CD4-positive, alpha-beta T cell treated with Interleukin-15 for 1 hour (primary cell): ENCODE measurements at places on chromosomes 7 and 10.

DNA sequence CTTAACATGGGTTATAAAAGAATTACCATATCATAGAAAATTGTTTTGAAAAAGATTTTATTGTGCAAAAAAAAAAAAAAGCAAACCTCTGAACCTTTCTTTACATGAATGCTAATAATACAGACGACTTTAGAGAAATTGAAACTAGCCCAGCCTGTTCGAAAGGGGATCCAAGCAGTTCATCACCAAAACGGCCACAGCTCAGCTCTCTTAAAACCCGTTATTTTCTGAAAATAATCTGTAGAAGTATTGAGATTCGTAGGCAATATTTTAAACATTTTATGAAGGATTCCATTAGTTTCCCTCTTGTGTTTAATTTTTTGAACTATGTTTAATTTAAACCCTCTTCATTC, 9.9 kb upstream of the GSAP start:
- no peak for DNase-seq

- no peak for DNase-seq
Observed at GRCh38 chr10:121800831-121801230, 127.0 kb downstream of the ATE1 start.

DNA sequence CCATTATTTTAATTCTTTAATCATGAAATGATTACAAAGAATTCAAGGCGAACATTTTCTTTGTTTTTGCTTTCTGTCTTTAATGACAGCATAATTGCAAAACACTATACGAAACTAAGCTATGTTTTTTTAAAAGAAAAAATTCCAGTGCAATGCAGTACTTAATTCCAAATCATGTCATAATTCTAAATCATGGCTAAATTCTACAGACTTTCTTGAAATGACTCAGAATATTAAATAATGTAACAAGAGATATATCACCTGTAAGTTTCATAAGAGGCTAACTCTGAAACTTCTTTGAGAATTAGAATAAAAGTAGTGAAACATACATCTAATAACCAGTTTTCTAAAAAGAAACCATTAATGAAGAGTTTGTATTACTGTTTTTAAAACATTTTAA, 671.6 kb downstream of the PARD3 start:
- DNase-seq = no peak

- no peak for DNase-seq
Observed at GRCh38 chr7:121081327-121081936, 92.9 kb downstream of the CPED1 start.

DNA sequence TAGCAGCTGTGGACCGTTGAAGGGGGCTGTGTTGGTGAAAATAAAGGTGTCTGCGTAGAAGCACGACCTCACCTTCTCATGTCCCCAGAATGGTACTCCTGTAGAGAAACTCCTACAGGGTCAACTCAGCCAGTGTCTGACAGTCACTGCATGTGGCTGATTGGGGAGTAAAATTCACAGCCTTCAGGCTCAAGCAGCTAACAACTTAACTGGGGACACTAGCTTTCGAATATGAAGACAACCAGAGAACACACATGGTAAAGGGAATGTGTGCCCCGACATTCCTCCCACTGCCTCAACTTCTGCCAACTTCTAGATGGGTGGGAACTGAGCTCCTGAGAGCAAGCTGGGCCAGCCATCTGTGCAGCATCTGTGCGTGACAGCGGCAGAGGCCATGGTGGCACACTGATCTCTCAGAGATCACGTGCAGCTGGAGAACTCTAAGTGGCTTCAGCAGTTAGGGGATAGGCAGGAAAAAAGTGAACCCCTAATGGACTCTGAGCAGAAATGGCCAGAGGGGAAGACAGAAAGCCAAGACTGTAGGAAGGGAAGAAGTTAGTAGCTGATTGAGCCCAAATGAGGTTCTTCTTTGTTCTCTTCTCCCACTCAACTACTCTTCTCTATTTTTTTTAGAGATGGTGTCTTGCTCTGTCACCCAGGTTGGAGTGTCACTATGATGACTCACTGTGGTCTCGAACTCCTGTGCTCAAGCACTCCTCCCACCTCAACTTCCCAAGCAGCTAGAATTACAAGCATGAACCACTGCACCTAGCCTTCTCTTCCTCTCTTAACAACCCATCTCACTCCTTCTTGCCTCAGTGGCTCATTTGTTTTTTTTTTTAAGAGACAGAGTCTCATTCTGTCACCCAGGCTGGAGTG, 280.8 kb downstream of the ZEB1 start:
- no peak for DNase-seq

GRCh38 chr7:106617860-106618259, 43.1 kb downstream of the CCDC71L start:
- no peak for DNase-seq
